ENCODE measurements at places on chromosomes 1 and 21.
A peak's percentile ranks its signal among the peaks of the same experiment; 100 is the strongest.

GRCh38 chr1:107877745-107878144 is 87.2 kb downstream of the VAV3 start:
- DNase-seq: no peak
- H3K27me3 ChIP-seq: no peaks in the 10 kb centered on the region
- H3K36me3 ChIP-seq: no peaks in the 10 kb centered on the region
- H3K4me1 ChIP-seq: no peaks in the 10 kb centered on the region
- H3K4me3 ChIP-seq: no peak overlapping the region
- H3K27ac ChIP-seq: no peak overlapping the region

- no peak for DNase-seq
- H3K27ac ChIP-seq: no peak overlapping the region
- no peaks in the 10 kb centered on the region for H3K4me1 ChIP-seq
Measured at GRCh38 chr1:5620997-5621396, 371.2 kb downstream of the NPHP4 start.

DNA sequence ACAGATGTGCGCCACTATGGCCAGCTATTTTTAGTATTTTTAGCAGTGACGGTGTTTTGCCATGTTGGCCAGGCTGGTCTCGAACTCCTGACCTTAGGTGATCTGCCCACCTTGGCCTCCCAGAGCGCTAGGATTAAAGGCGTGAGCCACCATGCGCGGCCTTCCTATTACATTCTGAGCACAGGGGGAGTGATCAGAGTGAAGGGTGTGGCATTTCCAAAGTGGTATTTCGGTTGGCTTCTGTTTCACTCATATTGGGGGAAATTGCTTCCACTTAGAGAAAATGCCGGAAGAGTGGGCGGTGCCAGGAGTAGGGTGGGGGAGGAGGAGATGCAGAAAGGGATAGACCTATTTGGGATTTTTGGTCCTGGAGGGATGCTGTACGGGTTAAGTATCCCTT is 4.3 kb downstream of the PIK3CD start:
- no peak for DNase-seq
- no peak overlapping the region for H3K4me3 ChIP-seq
- H3K36me3 ChIP-seq: no peaks in the 10 kb centered on the region
- no peaks in the 10 kb centered on the region for H3K4me1 ChIP-seq

DNA sequence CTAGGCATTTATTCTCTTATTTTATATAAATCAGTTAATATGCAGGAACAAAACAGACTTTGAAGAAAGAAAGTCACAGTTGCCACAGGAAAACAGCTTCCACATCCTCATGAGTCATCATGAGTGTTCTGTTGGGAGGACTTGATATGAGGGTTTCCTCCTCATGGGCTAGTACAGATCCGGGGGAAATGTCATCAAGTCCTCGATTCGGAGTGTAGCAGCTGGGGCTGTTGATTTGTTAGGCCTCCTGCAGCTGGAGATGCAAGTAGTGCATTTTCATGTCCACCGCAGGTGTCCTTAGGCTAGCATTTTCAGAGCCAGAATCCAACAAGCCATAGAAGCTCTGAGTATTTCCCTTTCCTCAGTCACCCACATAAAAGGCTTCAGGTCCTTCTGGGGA is 36.7 kb downstream of the ADAM30 start:
- H3K27me3 ChIP-seq: peaks cover 20% of the 10 kb centered on the region
- no peaks in the 10 kb centered on the region for H3K4me1 ChIP-seq
- no peak overlapping the region for H3K4me3 ChIP-seq
- no peak overlapping the region for H3K27ac ChIP-seq
- DNase-seq: no peak
- no peaks in the 10 kb centered on the region for H3K36me3 ChIP-seq

DNA sequence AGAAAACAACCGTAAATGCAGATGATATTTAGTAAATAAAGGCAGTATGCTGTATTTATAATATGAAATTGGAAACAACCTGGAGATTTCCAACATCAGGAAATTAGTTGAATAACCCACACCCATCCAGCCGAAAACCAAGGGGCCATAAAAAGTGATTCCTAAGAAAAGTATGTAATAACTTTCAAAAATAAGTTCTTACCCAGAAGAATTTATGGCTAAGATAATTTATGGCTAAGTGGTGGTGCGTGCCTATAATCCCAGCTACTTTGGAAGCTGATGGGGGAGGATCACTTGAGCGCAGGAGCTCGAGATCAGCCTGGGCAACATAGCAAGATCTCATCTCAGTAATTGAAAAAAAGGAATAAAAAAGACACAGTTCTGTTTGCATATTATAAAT is 43.2 kb downstream of the TMCO4 start:
- DNase-seq: no peak
- no peak overlapping the region for H3K4me3 ChIP-seq
- no peaks in the 10 kb centered on the region for H3K27me3 ChIP-seq
- no peaks in the 10 kb centered on the region for H3K36me3 ChIP-seq
- no peak overlapping the region for H3K27ac ChIP-seq

DNA sequence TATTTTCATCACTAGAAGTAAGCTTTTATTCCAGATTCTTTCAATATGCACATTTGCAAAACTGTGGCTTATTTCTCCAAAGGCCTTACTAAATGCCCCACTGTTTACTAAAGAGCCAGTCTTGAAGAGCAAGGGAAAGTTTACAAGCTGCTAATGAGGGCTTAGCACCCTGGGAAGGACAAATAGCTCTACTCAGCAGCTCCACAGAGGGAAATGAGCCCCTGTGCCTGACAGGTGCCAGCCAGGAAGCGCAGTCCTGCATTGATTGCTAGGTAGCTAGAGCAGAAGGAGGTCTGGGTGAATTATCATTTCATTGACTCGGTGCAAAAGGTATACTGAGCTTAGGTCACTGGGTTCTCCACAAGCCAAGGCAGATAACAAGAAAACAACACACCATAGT is 307.0 kb downstream of the SETD4 start:
- no peaks in the 10 kb centered on the region for H3K4me1 ChIP-seq
- no peak overlapping the region for H3K4me3 ChIP-seq

- no peak overlapping the region for H3K4me3 ChIP-seq
- no peak for DNase-seq
- no peak overlapping the region for H3K27ac ChIP-seq
- peaks cover 7% of the 10 kb centered on the region for H3K4me1 ChIP-seq
- no peaks in the 10 kb centered on the region for H3K36me3 ChIP-seq
Measured at GRCh38 chr21:42520628-42521253, 7.1 kb downstream of the SLC37A1 start.

DNA sequence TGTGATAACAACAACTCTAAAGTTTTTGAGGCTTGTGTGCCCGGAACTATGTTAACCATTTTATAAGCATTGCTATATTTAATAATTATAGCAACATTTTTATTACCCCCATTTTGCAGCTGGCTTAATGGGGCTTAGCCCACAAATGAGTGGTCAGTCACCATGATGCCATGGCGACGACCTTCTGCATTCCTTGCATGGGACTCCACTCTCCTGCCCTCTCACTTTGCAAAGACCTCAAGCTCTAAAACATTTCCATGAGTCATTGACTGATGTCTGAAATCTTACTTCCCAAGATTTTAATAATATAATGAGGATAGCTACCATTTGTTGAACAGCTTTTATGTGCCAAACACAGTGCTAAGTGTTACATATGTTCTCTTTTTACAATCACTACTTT is 15.4 kb downstream of the NGF start:
- H3K27me3 ChIP-seq: no peaks in the 10 kb centered on the region
- no peaks in the 10 kb centered on the region for H3K36me3 ChIP-seq

DNA sequence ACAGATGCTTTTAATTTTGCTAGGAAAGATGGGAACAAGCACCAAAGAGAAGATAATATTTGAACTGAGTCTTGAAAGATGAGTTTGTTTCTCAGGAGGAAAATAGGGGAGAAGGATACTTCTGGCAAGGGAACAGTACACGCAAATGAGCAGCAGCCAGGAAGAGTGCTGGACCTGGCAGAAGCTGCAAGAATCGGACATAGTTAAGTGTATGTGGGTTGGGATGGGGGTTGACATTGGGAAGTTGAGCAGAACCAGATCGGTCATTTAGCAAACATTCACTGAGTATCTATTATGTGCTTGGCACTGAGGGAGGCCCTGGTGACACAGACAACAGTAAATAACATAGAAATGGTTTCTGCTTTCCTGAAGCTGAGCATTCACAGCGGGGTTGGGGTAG is 198.8 kb downstream of the PLPP3 start:
- DNase-seq: no peak
- H3K4me3 ChIP-seq: no peak overlapping the region

DNA sequence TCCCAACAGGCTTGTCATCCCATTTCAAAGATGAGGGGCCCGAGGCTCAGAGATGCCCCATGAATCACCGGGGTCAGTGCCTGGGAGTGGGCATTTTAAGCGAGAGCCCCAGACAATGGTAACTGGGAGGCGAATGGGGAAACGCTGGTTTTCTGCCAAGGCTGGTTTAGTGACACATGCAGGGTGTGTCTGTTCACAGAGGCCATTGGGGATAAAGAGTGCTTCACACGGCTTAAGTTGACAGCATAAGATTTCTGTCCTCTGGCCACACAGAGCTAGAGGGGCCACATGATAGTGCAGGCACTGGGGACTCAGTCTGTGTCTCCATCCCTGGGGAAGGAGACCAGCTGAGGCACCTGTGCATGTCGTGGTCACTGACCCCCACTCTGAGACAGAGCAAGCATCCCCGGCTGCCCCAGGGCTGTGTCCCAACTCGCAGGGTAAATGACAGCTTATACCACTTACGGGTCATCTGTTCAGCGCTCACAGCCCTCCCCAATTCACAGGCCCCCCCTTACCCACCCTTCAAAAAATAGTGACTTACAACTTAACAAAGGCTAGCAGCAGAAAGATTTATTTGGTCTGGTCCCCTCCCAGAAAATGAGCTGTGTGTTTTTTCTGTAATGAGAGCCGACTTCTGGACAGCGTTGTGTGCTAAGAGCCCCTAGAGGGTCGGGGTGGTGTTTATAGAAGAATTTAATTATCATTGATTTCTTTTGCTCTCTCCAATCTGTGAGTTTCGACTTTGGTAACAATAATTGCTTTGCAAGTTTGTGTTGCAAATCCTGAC is 34.9 kb upstream of the ARHGEF16 start:
- no peaks in the 10 kb centered on the region for H3K4me1 ChIP-seq
- no peak overlapping the region for H3K4me3 ChIP-seq
- H3K36me3 ChIP-seq: no peaks in the 10 kb centered on the region
- no peak overlapping the region for H3K27ac ChIP-seq

DNA sequence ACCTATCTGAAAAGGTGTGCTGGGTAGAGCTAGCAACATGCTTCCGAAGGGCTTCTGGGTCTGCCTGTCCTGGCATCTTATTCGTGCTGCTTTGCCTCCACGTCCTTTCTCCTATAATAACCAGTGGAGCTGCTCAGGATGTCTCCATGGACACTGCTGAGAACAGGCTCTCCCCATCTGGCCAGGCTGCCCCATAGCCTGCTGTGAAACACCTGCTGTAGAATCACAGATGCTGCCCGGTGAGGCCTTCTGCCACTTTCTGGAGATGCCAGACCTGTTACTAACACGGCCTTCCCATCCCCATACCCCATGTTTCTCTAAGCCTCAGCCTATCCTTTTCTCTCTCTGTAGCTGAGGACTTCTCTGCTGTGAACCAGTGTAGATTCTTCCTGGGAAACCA is 120.5 kb downstream of the IER5 start:
- no peak overlapping the region for H3K27ac ChIP-seq
- H3K27me3 ChIP-seq: no peaks in the 10 kb centered on the region
- H3K4me3 ChIP-seq: no peak overlapping the region
- no peaks in the 10 kb centered on the region for H3K4me1 ChIP-seq

DNA sequence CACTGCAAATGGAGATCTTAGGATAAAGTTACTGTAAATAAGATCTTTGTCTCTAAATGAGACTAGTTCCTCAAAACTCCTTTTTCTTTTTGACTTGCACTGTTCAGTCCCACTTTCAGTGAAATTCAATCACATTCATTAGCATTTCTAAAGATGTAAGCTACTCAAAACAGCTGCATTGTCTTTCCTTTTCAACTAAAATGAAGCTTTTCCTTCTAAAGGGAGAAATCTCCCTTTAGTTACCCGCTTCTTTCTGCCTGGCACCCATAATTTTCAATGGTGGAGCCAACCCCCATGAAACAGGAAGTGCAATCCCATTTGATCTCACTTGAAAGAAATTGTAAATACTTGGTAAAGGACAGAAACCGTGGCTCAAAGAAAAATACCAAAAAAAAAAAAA is 387.4 kb upstream of the PKN2 start:
- no peaks in the 10 kb centered on the region for H3K27me3 ChIP-seq
- DNase-seq: no peak
- H3K27ac ChIP-seq: no peak overlapping the region
- H3K4me3 ChIP-seq: no peak overlapping the region
- no peaks in the 10 kb centered on the region for H3K4me1 ChIP-seq

GRCh38 chr1:113276507-113276906 is 113.8 kb upstream of the MAGI3 start:
- H3K36me3 ChIP-seq: no peaks in the 10 kb centered on the region
- no peak for DNase-seq
- no peak overlapping the region for H3K4me3 ChIP-seq
- peaks cover 7% of the 10 kb centered on the region for H3K27me3 ChIP-seq

DNA sequence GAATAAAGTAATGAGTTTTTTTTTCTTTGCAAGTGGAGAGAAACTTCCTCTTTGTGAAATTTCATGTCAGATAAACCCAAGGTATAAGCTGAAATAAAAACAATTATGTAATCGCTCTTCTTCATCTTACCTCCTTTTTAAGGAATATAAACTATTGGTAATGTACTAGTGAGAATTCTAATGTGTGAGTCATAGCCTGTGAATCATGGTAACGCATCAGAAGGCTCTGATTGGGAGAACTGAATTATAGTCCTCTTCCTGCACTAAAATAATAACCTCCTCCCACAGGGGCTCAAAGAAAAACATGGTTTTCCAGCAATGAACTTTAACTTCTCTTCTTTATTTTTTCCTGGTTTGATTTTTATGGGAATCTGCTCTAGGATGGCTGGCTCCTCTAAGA is 57.1 kb upstream of the COX20 start:
- DNase-seq: no peak
- H3K4me3 ChIP-seq: no peak overlapping the region
- no peak overlapping the region for H3K27ac ChIP-seq
- H3K4me1 ChIP-seq: no peaks in the 10 kb centered on the region
- no peaks in the 10 kb centered on the region for H3K27me3 ChIP-seq

GRCh38 chr1:117473063-117473462 is 105.8 kb downstream of the MAN1A2 start:
- H3K27me3 ChIP-seq: no peaks in the 10 kb centered on the region
- no peaks in the 10 kb centered on the region for H3K36me3 ChIP-seq
- DNase-seq: no peak
- H3K27ac ChIP-seq: no peak overlapping the region
- H3K4me3 ChIP-seq: no peak overlapping the region
- no peaks in the 10 kb centered on the region for H3K4me1 ChIP-seq

GRCh38 chr1:223887747-223888418 is 42.1 kb upstream of the TP53BP2 start:
- DNase-seq: peak; percentile 97
- peak overlapping the region; percentile 29 for H3K4me3 ChIP-seq
- H3K27ac ChIP-seq: peak overlapping the region; percentile 52
- H3K4me1 ChIP-seq: peaks cover 6% of the 10 kb centered on the region
- no peaks in the 10 kb centered on the region for H3K36me3 ChIP-seq

DNA sequence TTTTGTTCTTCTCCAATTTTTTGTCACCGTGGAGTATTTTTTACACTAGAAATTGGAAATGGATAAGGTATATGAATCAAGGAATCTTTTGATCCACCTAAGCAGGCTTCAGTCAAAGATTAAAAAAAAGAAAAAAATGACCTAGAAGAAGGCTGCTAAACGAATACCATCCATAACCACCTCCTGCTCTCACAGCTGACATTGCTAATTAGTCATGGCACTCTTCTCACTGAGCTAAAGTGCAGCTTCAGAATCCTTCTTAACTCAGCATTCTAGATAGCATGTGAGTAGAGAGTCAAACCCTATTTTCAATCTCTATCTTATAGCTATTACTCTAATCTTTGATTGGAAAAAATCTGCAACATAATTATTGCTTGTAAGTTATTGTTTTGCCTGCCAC is 40.2 kb upstream of the ST6GALNAC5 start:
- DNase-seq: no peak
- no peaks in the 10 kb centered on the region for H3K4me1 ChIP-seq
- no peaks in the 10 kb centered on the region for H3K36me3 ChIP-seq
